ENCODE measurements at places on chromosomes 6 and 20. TPM values are rescaled to one million over a fixed set of nuclear protein-coding genes. Genes with fewer than 3 reads are reported as not detected.
A peak's percentile ranks its signal among the peaks of the same experiment; 100 is the strongest.

RAET1G gene
- not detected for total RNA-seq

- no peak for DNase-seq
Measured at GRCh38 chr6:95815389-95816056, 200.3 kb upstream of the FUT9 start.

DNA sequence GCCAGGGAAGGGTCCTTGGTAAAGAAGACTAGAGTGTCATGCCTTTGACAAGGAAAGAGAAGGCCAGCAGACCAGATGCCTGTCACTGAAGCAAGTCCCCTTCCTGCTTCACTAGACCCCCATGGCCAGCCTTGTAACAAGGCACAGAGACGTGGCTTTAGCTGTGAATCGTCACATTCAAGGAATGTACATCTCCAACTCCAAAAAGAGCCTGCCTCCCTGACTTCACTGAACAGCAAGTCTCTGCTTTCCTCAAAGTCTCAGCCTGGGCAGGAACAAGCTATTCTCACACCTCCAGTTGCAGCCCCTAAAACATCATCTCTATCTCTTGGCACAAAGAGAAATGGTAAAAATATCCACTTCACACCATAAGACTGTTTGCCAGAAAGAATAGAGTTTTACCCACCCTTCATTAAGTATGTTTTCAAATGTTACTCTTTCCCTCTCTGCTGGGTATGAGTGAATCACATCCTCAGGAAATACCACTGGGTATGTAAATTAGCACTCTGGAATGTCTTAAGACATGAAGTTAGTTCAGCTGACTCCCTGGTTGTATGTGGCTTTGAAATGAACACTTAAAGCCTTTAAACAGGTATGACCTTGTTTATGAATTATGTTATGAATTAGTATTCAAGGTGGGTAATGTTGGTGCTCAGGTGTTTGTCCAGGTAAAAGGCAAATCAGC, 46.4 kb upstream of the NT5E start:
- no peak for DNase-seq

DNA sequence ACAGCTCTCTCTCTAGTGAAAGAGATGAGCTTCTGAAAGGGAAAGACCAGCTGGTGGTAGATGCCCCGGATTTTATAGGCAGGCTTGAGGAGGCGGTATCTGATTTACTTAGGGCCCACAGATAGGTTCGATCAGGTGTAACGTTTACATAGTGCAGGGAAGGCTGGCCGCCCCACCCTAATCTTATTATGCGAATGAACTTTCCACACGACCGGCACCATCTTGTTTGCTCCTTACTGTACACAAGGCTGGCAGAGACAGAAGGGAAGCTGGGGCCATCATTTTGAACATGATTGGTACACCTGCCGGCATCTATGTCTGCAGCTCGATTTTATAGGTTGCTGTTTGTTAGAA, 212.0 kb upstream of the JARID2 start:
- DNase-seq = no peak

DNA sequence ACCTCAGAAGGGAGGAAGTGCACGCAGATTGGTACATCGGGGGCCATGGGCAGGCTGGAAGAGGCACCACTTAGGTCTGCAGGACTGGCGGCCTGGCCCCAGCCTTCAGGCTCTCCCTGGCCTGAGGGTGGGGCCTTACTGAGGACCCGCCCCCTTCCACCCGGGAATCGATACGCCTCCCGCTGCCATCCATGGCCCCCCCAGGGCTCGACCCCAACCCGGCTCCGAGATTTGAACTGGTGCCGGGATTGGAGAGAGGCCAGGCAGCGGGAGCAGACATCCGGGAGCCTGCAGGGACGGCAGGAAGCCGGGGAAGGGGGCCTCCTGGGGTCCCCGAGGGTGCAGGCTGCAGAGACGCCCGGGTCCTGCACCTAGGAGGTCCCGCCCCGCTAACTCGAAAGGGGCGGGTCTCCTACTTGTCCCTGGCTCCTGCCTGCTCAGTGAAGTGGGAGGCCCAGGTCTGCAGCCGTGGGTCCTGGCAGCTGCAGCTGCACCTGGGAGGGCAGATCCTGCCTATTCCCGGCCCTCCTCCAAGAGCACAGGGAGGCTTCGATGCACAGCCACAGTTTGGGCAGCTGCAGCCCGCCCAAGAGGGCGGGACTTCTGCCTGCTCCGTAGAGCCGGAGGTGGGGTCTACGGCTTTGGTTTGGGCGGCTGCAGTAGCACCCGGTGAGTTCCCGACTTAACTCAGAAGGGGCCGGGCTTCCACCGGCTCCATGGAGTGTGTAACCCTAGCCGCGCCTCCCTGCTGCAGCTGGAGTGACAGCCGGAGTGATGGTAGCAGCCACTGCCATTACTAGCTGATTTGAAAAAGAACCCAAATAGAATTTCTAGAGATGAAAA, 35.2 kb upstream of the TBC1D22B start:
- DNase-seq = no peak

DNA sequence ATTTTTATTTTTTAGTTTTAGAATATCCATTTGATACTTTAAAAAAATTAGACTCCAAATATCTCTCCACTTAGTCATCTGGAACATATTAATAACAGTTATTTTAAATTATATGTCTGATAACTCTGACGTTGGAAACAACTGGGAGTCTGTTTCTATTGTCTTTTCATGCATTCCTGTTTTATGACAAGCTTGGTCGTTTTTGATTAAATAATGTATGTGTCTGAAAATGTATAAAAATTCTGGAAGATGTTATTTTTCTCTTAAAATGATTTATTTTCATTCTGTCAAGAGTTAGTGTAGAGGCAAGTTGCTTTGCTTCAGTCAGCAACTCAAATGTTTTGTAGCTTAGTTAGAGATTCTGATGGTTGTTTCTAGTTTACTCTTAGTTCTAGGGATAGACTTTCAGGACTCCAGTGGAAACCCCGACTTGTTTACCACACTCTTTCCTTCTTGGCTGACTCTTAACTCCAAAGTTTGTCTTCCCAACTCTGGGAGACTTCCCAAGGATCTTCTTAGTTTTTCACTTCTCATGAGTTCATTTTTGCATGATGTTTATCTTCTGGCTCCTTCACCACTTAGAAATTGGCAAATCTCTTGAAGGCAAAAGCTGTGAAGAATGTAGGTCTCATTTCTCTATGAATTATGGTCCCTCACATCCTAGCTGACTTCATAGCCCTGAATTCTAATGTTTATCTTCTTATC, 190.9 kb downstream of the LAMA2 start:
- DNase-seq = no peak

GRCh38 chr6:16802071-16802470, 40.8 kb upstream of the ATXN1 start:
- peak; percentile 8 for DNase-seq

Measured in cerebellum (tissue), 4 donors.